GM12878 (cell line): ENCODE measurements at places on chromosomes 4 and X.

DNA sequence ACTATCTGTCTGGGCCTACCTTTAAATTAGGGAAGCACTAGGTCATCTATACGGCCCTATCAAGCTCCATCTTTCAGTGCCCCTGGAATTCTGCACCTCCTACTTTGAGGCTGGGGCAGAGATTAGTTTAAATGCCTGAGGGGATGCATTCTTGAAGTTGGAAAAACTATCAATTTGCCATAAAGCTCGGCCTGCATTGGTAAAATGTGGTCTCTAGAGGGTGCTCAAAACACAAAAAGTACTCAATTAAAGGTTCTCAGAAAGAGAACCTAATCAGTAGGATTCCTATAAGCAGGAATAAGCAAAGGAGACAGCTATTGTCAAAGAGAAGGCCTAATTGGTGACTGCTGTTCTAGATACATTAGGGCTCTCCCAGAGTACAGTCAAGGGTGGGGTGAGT, 111.7 kb downstream of the AMER1 start:
- DNase-seq, result no peak

DNA sequence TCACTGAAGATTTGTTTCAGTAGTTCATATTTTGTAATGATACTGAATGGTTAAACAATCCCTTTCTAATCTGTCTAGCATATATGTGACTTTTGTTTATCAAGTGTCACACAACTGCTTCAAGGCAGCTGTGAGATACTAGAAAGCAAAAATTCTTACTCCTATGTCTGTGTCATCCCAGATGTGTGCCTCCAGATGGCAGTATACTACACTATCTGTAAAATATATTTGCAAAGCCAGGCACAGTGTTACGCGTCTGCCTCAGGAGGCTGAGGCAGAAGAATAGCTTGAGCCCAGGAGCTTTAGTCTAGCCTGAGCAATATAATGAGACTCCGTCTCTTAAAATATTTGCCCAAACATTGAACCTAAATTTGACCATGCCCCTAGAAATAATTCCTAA, 4.0 kb downstream of the NUDT10 start:
- no peak for DNase-seq

DNA sequence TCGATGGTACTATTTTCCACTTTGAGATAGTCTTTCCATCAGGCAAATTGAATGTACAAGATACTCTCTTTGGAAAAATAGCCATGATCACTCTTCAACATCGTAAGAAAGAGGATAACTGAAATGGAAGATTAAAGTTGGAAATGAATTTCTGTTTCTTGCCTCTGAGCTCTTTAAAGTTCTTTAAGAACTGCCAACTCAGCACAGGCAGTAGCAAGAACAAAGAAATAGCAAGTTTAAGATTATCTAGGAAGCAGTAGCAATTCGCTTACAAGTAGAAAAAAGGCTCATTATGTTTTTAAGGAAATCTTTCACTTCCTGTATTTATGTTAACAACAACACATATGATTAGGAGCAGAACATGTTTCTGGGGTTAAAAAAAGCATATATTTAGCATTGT, 127.6 kb downstream of the CDS1 start:
- no peak for DNase-seq

DNA sequence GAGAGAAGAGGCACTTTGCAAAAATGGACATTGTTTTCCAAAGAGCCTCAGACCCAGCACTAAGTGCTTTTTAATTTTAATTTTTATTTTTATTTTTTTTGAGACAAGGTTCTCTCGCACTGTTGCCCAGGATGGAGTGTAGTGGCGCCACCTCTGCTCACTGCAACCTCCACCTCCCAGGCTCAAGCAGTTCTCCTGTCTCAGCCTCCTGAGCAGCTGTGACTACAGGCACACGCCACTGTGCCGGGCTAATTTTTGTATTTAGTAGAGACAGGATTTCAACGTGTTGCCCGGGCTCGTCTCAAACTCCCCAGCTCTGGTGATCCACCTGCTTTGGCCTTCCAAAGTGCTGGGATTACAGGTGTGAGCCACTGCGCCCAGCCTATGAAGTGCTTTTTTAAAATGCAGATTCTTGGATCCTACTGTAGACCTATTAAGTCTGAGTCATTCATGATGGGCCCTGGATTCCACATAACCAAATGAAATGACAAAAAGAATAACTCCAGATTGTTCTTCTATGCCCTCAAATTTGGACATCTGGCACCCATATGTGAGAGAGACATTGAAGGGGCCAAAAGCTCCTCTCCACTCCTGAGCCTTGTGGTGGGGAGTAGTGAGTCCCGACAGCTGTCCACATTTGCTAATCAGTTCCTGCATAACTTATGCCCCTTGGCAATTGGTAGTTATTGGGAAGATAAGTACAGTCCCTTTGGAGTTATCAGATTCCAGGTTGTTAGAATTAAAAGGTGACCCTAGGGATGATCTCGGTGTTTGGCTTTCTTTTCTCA, 3.6 kb downstream of the NOCT start:
- no peak for DNase-seq

DNA sequence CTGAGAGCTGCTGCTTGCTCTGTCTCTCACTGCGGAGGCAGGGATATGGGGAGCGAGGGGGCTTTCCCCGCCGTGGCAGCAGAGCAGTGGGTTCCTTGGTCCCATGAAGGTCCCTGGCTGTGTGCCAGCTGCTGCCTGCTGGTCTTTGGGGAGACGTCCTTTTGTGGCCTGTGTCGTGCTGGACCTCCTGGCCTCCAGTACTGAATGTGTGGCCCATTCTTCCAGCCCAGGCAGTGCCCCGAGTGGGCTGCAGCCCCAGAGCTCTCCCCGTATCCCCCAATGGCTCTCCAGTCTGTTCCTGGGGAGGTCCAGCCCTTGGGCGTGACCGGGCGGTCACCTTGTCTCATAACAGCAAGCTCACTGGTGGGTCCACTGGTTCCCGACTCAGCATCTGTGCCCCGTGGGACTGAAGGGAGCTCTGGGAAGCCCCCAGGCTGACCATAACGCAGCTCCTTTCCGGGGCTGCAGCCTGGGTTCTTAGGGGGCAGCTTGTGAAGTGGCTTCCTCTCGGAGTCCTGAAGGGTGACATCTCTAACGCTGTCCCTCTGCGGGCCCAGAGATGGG, 115.6 kb downstream of the SMIM20 start:
- no peak for DNase-seq

DNA sequence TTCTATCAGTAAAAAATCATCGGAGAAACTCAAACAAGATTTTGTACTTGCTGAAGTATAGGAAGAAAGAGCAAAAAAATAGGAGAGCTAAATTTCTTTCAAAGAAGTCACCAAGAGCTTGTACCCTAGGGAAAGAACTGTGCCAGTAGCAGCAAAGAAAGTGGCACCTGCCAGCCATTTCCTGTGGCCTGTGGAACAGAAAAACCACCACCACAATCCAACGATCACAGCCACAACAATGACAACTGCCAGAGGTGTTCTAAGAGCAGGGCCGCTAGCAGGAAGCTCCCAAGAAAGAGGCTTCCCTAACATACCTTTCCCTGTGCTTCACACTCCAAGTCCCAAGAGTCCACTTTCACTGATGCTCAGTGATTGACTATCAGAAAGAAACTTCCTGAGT, 266.1 kb upstream of the GPC4 start:
- DNase-seq, result no peak
